AG08395 (cell line): ENCODE measurements at places on chromosomes 3 and 15.

- DNase-seq, result peak; percentile 36
Measured at GRCh38 chr3:66473692-66474091, 27.1 kb downstream of the LRIG1 start.

- peak; percentile 14 for DNase-seq
Measured at GRCh38 chr3:45881078-45882022, 5.0 kb upstream of the CCR9 start.

DNA sequence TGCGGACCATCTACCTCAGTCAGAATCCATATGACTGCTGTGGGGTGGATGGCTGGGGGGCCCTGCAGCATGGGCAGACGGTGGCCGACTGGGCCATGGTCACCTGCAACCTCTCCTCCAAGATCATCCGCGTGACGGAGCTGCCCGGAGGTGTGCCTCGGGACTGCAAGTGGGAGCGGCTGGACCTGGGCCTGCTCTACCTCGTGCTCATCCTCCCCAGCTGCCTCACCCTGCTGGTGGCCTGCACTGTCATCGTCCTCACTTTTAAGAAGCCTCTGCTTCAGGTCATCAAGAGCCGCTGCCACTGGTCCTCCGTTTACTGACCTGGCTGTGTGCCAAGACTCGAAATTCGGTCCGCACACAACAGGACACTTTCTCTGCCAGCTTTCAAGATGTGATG, 21.9 kb downstream of the NRROS start:
- no peak for DNase-seq

DNA sequence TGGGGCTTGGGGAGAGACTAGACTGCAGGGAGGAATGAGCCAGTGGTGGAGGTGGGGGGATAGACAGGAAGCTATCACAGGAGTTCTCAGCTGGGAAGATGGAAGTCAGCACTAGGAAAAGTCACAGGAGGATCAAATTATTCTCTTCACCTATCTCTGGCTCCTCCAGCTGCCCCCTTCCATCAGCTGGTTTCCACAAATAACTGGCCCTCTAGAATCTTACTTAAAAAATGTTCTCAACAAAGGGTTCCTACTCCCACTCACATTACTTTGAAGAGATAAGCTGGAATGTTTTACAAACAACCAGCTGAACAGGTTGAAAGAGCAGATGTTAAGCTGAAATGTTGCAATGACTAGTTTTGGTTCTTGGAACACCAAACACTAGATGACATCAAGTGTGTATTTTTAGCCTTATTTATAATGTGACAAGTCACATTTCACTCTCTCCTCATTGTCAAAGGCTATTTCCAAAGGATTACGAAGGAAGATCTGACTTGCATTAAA, 102.7 kb upstream of the AADACL2 start:
- DNase-seq, result no peak

DNA sequence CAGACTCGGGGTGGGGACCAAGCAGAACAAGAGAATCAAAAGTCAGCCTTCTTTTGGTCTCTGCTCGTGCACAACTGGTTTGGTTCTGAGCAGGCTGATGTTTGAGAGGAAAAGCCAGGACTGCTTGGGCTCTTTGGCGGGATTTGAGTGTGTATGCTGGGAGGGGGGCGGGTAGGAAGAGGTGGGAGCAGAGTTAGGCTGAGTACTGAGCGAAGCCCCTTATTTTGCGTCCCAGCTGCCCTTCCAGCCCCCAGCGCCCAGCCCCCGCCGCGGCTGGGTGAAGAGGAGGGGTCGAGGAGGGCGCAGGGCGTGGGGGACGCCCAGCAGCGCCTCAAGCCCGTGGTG, 153.5 kb upstream of the GOLIM4 start:
- no peak for DNase-seq

- no peak for DNase-seq
Measured at GRCh38 chr3:173778251-173778650, 380.7 kb downstream of the NLGN1 start.

DNA sequence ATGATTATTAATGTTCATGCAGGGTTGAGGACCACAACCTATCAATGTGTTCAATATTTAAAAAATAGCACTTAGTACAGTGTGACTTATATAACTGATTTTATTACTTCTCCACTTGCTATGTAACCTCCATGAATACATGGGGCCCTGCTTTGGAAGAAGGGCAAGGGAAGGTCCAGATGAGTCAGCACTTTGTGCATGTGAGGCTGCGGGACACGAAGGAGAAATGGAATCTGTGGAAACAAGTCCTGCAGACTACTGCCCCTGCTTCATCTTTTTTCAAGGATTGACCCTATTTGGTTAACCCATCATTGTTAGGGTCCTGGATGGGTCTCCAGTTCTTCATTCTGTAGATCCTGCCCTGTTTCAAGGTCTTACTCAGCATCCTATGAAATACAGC, 1.6 kb downstream of the NXPE3 start:
- peak; percentile 75 for DNase-seq

DNA sequence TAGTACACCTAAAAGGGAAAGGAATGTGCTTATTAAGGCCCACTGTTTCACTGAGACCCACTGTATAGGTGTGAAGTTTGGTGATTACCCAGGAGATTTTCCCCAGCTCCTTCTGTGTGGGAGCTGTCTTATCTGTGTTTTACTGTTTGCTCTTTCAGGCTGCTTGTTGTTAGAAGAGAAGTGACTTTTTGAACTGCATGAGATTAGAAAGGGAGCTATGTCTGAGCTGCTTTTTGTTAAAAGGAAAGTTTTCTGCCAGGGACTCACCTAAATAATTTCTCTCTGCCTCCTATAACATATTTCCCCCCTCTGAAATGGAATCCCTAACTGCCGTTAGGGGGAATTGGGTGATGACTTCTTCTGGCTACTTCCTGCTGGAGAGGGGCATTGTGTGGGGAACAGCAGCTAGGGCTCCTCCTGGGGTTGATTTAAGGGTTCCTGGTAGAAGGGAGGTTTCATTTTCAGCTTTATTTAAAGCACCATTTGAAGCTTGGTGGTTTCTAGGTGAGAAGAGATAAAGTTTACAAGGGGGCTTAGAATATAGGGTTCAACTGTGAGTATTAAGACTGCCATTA, 77.1 kb upstream of the ATP11B start:
- no peak for DNase-seq

DNA sequence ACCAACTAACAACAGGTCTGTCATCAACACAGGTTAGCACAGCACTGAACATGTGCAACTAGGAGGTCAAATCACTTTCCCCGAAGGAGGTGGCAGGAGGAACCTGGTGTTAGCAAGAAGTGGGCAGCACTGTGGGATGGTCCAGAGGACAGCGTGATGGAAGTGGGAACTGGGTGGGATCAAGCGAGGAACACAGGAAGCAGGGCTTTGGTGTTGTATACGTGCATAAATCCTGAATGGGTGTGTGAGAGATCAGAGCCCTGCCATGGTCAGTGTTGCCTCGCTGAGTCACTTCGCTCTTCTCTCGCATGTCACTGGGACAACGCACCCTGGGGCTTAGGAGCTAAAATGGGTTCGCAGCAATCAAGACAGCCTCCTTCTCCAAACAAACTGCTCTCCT, 62.1 kb downstream of the MOBP start:
- DNase-seq, result no peak

GRCh38 chr15:63146684-63147083, 10.6 kb downstream of the RPS27L start:
- no peak for DNase-seq

- DNase-seq, result no peak
Measured at GRCh38 chr3:117434661-117435412, 725.3 kb downstream of the TUSC7 start.

GRCh38 chr3:23495507-23495906, 292.4 kb downstream of the UBE2E2 start:
- peak; percentile 24 for DNase-seq

- no peak for DNase-seq
Measured at GRCh38 chr3:138684396-138684795, 75.8 kb downstream of the FAIM start.

GRCh38 chr3:24101676-24102168, 156.6 kb downstream of the NR1D2 start:
- peak; percentile 12 for DNase-seq

- DNase-seq, result no peak
Measured at GRCh38 chr15:68695061-68695595, 116.3 kb downstream of the CORO2B start.

- DNase-seq, result no peak
Measured at GRCh38 chr3:176513604-176514003, 683.7 kb downstream of the TBL1XR1 start.

- DNase-seq, result no peak
Measured at GRCh38 chr15:25946241-25946805, 83.2 kb upstream of the ATP10A start.

DNA sequence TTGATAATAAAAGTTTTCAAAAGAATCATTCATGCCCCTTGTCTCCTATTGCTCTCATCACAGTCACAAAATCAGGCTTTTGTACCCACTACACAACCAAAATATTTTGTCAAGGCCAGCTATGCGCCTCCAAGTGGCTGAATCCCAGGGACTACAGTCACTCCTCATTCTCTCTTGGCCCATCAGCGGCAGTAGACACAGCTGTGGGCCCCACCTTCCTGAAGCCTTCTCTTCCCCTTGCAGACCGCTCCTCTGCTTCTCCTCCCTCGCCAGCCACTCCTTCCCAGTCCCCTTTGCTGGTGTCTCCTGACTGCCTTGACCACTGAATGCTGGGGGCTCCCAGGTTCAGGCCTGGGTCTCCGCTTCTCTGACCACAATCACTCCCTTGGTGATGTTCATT, 52.1 kb downstream of the LSM3 start:
- no peak for DNase-seq

DNA sequence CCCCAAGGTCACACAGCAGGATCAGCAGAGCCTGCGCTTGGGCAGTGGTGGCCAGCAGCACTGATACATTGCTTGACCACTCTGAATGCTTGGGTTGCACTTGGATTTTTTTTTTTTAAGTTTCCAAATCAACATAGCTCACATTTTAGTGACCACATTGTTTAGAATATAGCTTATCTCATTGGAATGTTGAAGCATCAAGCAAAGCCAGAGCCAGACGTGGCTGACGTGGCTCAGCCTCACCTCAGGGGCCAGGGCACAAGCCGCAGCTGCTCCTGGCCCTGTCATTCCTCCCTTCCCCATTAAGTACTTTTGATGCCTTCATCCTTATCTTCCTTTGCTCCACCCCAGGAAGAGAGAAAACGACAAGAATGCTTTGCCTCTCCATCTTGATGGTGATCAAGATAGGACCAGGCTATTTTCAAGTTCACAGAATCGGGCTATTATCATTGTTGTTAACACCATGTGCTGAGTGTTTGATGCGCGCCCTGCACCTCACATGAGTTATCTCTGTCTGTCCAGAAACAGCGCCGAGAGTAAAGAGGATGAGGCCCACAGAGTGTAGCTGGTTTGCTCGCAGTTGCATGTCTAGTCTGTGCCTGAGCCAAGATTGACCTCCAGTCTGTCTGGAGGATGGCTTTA, 75.8 kb downstream of the AAGAB start:
- peak; percentile 93 for DNase-seq
